Stimulated activated CD4-positive, alpha-beta T cell treated with anti-CD3 and anti-CD28 coated beads, TNF-alpha, amount 100 ng/mL, for 24 hours (primary cell): ENCODE measurements at places on chromosomes 2 and 18.

DNA sequence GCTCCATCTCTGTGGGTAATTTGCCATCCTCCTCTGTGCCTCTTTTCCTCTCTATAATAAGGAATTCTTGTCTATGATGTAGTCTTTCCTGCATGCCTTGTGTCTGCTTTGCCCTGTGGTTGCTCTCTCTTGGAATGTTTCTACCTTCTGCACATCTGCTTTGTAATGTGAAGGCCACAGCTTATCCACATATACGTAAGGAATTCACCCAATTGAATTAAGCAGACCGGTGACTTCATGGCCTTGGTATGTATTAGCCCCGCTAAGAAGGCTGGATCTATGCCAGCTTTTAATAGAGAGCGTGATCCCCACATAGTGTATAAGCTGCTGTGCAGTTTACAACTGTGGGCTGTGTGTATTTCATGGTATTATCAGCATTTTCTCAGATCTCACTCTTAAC, 274.7 kb downstream of the RNF144A start:
- DNase-seq = no peak

DNA sequence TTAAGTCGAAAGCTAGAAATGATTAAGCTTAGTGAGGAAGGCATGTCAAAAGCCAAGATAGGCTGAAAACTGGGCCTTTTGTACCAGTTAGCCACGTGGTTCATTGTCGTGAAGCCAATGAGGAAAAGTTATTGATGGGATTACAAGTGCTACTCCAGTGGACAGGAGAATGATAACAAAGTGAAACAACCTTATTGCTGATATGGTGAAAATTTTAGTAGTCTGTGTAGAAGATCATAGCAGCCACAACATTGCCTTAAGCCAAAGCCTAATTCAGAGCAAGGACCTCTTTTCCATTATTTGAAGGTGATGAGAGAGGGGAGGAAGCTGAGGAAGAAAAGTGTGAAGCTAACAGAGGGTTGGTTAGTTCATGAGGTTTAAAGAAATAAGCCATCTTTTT, 24.1 kb upstream of the RAMP1 start:
- no peak for DNase-seq

DNA sequence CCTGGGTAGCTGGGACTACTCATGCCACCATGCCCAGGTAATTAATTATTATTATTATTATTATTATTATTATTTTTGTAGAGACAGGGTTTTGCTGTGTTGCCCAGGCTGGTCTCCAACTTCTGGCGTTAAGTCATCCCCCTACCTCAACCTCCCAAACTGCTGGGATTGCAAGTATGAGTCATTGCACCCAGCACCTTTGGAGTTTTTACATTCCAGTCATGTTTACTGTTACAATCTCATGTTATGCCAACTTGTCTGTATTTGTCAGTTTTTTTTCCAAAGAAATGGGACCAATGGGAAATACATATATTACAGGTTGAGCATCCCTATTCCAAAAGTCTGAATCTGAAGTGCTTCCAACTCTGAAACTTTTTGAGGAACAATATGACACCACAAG, 903.8 kb downstream of the SLC4A3 start:
- DNase-seq = no peak

DNA sequence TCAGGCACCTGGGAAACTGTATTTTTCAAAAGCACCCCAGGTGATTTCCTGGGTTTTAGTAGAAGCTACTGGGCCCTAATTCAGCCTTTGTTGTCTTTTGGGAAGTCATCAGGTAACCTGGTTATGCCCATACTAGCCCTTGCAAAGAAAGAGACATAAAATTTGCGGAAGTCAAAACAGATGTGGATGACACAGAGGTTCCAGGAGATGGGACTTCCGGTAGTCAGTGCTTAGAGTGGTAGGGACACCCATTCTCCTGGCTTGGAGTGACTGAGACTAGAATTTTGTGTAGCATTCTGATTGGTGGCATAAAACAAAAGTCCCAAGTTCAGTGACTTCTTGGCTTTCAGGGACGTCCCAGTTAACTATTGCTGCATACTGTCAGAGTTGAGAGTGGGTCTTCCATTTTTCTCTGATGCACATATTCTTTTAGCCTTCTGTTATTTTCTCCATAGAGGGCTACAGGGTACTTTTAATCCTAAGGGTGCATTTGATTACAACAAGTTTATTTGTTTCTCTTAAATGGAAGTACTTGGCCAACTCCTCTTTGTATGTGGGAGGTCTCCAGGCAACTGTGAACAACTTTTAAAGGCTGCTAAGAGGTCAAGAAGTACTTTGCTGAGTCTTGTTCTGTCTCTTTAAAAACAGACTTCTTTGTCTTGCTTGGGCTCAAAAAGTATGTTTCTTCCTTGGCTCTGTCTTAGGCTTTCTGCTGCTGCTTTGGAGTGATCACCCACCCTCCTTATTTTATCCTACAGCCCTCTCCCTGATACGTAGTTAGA, 8.8 kb downstream of the NAB1 start:
- no peak for DNase-seq

- no peak for DNase-seq
These were observed 10.6 kb downstream of the ADD2 start for GRCh38 chr2:70757360-70757759.
